ENCODE measurements at places on chromosomes 12 and 14.

DNA sequence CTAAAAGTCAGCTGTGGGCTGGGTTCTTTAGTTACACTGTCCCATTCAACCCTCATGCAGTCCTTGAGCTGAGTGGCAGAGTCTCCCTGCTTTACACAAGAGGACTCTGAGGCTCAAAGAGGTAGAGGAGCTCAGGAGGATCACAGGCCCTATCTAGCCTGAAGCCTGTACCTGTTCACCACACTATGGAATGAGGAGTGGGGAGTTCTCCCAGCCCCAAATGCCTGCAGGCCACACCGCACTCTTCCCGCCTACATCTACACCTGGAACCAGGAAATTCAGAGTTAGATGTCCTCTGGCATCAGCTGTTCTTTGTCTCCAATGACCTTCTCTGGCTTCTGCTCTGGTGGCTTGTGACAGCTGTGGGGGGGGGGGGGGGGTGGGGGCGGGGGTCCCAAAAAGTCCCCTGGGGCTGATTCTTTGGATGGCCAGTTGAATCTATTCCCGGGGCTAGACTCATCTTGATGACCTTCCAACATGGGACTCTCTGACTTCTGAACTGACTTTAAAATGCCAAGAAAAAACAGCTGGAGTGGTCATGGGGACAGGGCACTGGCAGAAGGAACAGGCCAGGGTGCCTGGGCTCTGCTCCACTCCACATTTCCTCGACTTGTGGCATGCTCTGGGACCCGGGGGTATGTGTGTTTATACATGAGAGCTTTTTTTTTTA is 30.6 kb downstream of the RIN3 start:
- no peak for DNase-seq

- DNase-seq: no peak
Measured at GRCh38 chr12:124347805-124348658, 53.1 kb downstream of the RFLNA start.

DNA sequence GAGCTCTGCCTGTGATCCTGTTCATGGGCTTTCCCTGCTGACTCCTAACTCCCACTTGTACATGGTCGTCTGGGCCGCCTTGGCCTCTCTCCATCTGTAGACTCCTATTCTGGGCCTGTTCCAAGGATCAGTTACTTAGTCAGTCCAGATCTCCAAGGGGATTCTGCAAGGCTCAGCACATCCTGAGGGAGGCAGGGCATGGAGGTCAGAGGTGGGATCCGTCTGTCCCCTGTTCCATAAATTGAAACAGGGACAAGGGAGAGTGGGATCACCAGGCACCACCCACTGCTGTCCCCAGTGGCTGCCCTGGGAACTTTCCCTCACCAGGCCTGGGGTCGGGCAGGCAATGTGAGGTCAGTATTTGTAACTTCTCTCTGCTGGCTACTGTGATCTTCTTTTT is 43.5 kb downstream of the KCTD10 start:
- DNase-seq: no peak

GRCh38 chr14:35853225-35853624 is 27.1 kb downstream of the BRMS1L start:
- DNase-seq: no peak

DNA sequence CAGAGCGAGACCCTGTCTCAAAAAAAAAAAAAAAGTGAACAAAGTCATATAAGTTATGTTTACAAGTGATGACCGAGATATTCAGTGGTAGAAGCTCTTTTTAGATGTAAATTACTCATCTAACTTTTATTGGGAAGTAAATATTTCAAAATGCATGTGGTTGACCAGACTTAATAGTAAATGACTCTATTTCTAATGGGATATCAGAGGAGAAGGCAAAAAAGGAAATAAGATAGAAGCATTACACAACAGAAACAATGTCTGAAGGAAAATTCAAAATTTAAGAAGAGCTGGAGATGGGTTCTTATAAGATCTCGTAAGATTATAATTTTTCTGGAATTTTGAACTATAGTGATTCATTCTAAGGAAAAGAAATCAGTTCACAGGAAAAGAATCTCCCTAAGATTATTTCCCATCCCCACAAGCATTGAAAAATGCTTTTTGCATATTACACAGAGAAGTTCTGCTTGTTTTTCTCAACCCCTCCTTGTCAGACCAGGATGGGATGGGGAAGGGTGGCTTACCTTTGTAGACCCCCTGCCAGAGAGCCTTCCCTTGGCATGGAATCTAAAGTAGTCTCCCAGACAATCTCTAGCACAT is 63.1 kb upstream of the STK38L start:
- DNase-seq: no peak

GRCh38 chr14:78254911-78255461 is 84.8 kb downstream of the NRXN3 start:
- peak; percentile 18 for DNase-seq

DNA sequence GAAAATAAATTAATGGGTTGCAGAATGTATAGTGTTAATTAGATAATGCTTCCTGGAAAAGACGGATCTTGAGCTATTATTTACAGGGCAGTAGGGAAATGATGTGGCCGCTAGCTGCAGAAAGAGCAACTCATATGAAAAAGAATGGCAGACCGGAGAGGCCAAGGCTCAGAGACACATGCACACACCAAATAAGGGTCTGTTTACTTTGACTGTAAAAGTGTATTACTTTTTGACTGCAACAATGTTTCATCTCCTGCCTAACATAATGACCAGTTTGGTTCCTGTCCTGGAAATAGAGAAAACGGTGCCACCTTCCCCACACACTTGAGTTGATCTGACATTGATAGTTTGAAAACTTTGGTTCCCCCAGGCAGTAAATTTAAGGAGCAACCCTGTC is 290.9 kb downstream of the CACNA1C start:
- DNase-seq: no peak

GRCh38 chr14:33528655-33529054 is 422.2 kb downstream of the EGLN3 start:
- no peak for DNase-seq

- no peak for DNase-seq
Measured at GRCh38 chr14:98647754-98648153, 624.2 kb downstream of the BCL11B start.

- DNase-seq: peak; percentile 29
Measured at GRCh38 chr14:99924379-99924778, 131.2 kb downstream of the EML1 start.

Data from GM12865 (cell line).